ENCODE measurements at places on chromosomes 5 and 9.
A peak's percentile ranks its signal among the peaks of the same experiment; 100 is the strongest.

DNA sequence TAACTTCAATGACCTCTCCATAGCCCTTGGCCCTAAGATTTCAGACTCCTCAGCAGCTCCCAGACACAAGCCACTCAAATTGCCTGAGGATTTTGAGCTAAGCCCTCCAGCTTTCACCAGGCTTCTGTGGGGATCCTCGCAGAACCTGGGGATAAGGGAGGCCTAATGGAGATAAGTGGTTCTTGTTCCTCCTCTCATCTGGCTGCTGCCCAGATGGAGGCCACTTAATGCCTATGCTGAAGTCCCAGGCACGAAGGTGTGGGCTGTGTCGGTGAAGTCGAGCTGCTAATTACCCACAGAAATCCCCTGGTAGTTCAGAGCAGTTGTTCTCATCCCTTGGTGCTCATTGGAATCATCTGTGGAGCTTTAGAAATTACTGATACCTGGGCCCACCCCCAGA lies 10.3 kb upstream of the FAT2 start:
- DNase-seq, result no peak

DNA sequence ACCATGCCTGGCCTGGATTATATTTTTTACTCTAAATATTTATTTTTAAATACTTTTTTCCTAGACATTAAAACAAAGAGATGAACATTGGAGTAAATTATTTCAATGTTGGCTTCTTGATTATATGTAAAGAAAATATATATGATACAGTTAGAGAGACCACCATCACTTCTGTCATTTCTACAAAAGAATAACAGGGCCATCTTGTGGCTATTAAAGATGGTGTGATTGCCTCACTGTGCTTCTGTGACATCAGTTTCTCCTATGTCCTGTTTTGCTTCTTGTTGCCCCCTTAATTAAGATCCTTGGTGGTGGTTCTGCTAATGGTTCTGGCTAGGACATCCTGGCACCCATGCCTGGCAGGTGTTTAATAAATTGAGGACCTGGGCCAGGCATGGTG lies 32.9 kb downstream of the NDFIP1 start:
- no peak for DNase-seq

GRCh38 chr9:8560560-8561525 lies 761.3 kb upstream of the DMAC1 start:
- no peak for DNase-seq

- DNase-seq, result no peak
These were observed 8.3 kb downstream of the C9orf152 start for GRCh38 chr9:110199643-110200042.

GRCh38 chr9:109639674-109640579 lies 140.1 kb upstream of the PALM2AKAP2 start:
- no peak for DNase-seq

DNA sequence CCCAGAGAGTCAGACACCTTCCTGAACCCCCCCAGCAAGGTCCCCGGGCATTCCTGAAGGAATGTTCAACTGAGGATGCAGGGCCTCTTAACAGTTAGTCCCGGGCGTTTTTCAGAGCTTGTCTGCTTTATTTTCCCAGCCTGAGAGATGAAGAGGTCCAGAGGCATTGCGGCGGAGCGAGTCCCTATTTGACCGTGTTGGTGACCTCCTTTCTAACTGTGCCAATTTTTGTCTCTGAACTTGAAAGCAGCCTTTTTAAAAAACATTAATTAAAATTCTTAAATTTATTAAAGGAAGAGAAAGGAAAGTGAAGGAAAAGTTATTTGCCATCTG lies 433 bp upstream of the PTAR1 start:
- no peak for DNase-seq

GRCh38 chr5:151970885-151971284 lies 46.2 kb upstream of the GLRA1 start:
- no peak for DNase-seq

GRCh38 chr9:76342201-76342600 lies 52.0 kb downstream of the RFK start:
- no peak for DNase-seq

- no peak for DNase-seq
These were observed 17.0 kb downstream of the BTNL8 start for GRCh38 chr5:180915924-180916323.

DNA sequence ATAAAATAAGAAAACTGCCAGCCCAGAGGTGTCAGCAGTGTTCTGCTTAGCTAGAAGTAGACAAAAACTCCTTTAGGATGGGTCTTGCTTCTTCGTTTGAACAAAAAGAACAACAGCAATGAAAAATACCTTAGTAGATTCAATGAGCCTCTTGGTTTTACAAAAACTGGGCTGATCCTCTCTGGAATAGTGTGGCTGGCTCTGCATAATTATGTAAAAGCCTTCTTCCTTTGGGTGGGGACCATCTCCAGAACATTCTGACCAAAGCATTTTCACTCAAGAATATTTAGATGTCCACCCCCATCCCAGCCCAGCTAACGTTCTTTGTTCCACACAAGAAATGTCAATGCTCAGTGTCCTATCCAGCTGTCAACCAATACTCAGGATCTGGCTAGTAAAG lies 63.2 kb downstream of the LRSAM1 start:
- DNase-seq, result no peak

GRCh38 chr5:53076014-53076583 lies 33.5 kb downstream of the MOCS2 start:
- DNase-seq, result no peak

DNA sequence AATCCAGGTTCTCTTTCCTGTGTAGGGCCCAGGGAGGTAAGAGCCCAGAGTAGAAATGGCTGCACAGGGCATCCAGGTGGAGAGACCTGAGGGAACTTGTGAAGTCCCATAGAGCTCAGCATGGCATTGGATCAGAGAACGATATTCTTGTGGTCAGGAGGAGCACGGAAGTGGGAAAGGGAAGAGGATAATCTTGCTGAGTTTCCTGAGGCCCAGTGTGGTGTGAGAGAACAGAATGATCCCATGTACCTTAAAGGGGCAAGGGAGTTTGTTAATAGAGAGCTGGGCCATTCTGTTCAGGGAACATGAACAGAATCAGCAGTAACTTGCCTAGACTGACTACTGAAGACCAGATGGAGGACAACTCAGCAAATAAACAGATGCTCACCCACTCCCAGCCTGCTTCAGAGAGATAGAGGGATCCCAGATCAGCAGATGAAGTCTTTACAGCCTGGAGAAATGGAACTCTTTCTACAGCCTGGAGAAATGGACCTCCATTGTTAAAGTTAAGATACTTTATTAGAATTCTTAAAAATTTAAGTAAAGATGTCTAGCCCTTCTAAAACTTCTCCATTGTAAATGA lies 119.7 kb upstream of the ELL2 start:
- no peak for DNase-seq

- peak; percentile 33 for DNase-seq
These were observed 53.9 kb upstream of the TMEM171 start for GRCh38 chr5:73066466-73066865.

- DNase-seq, result no peak
These were observed 133.9 kb downstream of the C9orf50 start for GRCh38 chr9:129486756-129487657.

DNA sequence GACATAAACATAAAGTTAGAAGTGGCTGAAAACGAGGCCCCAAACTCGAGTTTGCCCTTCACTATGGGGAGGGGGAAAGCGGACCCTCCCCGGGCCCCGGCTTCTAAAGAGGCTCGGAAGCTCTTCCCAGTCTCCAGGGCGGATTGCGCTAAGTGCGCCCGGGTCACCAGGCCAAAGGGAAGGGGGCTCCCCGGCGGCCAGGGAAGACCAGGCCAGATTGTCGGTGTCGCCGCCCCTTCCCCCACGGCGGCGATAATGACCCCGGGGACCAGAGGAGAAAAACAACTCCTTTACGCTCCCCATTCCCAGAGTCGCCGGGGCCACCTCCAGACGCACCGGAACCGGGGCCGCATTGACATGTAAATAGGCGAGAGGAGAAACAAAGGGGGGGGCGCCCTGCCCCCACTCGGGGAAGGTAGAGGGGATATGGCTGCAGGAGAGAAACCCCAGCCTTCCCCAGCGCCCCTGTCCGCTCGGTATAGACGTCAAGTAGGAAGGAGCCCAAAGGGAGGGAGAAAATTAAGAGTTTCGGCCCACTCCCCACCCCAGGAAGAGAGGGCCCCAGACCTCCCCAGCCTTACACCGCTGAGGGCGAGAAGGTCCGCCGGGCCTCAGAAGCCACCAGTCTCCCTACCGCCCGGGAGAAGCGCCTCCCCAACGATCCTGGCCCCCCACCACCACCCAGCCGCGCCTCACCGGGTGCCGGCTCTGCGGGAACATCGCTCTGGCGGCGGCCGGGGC lies 1.7 kb downstream of the TLE1 start:
- DNase-seq, result no peak

DNA sequence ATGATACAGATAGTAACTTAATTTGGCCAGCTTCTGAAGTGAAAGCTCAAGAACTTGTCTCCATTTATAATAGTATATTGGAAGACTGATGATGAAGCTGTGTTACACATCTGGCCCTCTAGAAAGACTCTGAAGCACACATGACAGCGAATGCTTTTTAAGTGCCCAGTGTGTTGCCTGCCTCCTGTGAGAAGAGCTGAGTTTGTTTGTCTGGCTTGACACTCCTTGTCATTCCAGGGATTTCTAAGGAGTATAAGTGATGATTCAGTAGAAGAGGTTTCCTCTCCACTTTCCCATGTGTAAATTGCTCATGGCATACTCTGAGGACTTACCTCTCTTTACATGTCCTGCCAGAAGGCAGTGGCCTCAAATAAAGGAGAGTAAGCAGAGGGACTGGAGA lies 30.4 kb upstream of the LRRTM2 start:
- DNase-seq, result peak; percentile 71

- no peak for DNase-seq
These were observed 648.1 kb downstream of the ACTL7B start for GRCh38 chr9:108207561-108208165.

- DNase-seq, result no peak
These were observed 29.4 kb downstream of the ANKRD34B start for GRCh38 chr5:80540691-80541090.

DNA sequence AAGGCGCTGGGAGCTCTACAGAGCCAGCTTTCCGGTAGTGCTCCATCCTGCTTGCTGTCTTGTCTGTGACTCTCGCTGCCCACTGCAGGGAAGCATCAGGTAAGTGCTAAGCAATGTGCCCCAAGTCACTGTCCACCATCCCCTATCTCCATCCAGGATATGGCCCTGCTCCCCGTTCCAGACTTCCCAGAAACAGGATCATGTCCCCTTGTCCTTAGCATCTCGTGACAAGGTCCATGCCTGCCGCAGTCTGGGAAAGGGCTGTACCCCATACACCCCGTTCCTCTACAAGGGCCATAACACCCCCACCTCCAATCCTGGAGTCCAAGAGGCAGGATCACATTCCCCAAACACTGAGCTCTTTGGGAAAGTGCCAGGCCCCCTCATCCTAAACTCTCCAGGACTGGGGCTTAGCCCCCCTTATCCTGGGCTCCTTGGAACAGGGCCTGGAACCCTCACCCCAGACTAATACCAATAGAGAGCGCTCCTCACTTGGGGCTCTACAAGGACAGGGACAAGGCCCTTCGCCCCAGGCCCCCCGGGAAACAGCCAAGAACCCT lies 566 bp downstream of the RPP25L start:
- DNase-seq, result no peak

GRCh38 chr9:111052791-111053190 lies 14.5 kb upstream of the LPAR1 start:
- peak; percentile 51 for DNase-seq

GRCh38 chr9:1718836-1719235 lies 296.3 kb upstream of the SMARCA2 start:
- no peak for DNase-seq

- DNase-seq, result no peak
These were observed 236.1 kb downstream of the ADAMTSL1 start for GRCh38 chr9:18710065-18710464.

DNA sequence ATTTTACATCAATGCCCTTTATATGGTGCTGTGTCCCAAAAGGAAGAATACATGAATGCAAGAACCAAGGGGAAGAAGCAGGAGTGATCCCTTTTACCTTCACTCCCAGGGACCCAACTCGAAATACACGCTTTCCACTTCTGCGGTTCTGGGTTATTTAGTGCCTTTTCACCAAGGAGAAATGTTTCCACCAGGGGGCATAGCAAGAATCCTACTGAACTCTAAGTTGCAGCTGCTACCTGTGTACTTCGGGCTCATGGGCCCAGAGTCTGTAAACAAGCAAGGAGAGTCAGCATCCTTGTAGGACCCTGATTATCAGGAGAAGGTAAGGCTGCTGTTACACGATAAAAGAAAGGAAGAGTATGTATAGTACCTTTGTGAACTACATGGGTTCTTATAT lies 45.7 kb downstream of the DPYSL3 start:
- DNase-seq, result no peak

GRCh38 chr5:19767987-19768386 lies 220.0 kb downstream of the CDH18 start:
- DNase-seq, result no peak

GRCh38 chr5:761059-761771 lies 23.3 kb downstream of the ZDHHC11B start:
- no peak for DNase-seq

- DNase-seq, result no peak
These were observed 9.2 kb downstream of the PCDH1 start for GRCh38 chr5:141869040-141869439.

Measured in AG04449 (cell line).